ENCODE measurements at places on chromosomes 6 and 20.

- no peak for DNase-seq
Measured at GRCh38 chr20:58783511-58784011, 67.1 kb downstream of the GNAS-AS1 start.

- DNase-seq: peak; percentile 46
Measured at GRCh38 chr6:34248198-34248726, 544 bp downstream of the SMIM29 start.

DNA sequence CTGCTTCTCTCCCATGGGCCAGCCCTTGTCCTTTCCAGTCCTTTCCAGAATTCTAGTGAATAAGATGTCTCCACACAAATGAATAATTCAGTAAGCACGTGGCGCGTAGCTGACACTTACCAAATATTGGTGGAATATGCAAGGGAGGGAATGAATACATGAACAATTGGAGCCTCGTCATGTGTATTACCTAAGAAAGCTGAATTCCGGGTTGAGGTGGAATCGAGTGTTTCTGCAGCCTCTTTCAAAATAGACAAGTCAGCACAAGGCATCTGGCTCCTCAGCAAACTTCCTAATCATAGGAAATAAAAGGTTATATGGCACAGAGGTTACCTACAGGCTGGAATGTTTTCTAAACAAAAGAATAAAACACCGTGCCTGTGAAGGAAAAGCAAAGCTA lies 47.0 kb upstream of the NT5E start:
- DNase-seq: no peak

- no peak for DNase-seq
Measured at GRCh38 chr6:44535446-44535845, 147.9 kb downstream of the CDC5L start.

DNA sequence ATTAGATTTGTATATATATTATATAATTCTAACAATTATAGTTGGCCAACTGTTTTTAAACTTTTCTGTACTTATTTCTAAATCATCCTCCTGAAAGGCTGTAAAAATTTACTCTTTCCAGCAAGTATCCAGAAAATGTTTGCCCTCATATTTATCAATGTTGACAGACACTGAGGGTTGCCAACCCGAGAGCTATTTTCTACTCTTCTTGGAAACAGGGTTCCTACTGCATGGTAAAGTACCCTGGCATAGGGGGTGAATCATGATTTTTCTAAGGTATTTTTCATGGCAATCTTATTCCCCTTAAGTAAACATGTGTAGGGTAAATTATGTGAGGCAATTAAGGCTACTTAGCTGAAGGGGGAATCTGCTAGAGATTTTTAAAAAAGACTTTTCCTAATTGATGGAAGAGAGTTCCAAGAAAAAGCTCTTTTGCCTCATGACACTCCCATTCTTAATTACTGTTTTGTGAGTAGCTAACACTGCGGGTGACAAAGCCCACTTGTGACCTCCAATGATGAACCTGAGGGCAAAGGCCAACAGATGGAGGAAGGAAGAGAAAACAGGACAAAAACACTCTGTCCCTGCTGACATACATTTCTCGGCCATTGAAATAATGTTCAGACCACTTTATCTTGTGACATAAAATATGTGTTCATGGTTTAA lies 37.9 kb downstream of the GPX5 start:
- DNase-seq: no peak

GRCh38 chr6:97778290-97779038 lies 495.4 kb upstream of the MMS22L start:
- DNase-seq: no peak

DNA sequence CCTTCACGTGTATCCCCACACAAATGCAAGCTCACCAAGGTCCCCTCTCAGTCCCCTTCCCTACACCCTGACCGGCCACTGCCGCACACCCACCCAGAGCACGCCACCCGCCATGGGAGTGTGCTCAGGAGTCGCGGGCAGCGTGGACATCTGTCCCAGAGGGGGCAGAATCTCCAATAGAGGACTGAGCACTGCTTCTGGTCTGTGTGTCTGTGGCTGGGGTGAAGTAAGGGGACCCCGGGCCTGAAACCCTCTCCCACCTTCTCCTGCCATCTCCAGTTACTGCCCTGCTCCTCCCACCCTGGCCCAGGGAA lies 8.3 kb downstream of the MYL9 start:
- no peak for DNase-seq

DNA sequence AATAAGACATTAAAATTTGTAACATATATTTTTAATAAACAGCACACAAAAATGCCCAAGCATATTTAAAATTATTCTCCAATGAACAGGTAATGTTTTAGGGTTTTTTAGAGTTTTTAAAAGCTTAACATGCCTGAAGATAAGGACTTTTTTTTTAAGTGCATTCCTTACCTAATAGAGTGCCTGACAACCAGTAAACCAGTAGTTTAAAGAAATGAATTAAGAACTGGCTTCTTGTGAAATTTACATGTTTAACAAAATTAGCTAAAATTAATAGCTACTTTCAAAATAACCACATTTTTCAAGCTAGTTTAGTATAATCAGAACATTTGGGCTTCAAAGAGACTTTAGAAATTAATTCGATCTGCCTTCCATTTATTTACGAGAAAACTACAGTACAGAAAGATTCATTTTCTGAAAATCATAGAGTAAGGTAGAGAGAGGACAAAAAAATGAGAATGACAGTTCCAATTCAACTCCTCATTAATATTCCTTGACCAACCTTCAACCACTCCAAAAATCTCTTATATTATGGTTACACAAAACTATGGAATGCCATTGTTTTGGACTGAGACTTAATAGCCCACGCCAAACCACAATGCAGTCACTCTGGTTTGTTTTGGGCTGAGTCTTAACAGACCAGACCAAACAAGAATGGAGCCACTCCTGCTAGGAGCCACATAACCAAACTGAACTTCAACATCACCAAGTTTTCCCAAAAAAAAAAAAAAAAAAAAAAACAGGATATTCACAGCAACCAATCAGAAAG lies 5.7 kb upstream of the PLN start:
- DNase-seq: no peak

DNA sequence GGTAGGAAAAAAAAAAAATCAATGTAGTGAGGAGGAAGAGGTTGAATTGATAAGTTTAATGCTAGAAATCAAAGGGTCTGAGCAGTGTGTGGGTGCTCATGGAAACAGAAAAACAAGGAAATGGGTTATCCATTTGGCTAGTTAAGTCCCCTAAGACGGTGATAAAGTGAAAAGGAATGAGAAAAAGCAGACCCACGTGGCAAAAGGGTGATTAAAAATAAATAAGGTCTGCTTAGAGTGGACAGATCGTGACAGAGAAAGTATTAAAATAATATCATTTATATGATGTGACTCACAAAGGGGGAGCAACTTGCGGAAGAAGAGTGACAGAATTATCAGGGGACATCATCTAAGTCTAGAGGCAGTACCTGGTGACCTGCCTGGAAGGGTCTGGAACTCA lies 251.7 kb upstream of the THEMIS start:
- no peak for DNase-seq

All from stimulated activated CD4-positive, alpha-beta T cell treated with anti-CD3 and anti-CD28 coated beads, Interleukin-4, amount 100 ng/mL, for 24 hours (primary cell).